ENCODE measurements at places on chromosomes 2 and 18.

DNA sequence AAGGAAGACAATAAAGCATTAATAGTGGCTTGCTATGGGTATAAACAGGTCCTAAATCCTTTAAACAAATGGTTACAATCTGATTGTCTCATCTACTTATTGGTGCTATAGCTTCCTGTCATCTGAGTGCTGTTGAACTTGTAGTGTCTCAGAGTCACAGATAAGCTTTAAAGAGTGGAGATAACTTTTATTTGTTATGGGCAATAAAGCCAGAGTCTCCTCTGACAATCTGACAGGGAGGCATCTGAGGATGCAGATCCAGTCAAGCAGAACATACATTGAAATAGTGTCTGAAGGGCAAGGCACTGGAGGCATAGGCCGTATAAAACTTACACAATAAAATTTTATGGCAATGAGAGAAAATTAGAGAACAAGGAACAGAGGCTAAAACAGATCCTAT lies 1132.4 kb upstream of the CDH2 start:
- no peak for DNase-seq

DNA sequence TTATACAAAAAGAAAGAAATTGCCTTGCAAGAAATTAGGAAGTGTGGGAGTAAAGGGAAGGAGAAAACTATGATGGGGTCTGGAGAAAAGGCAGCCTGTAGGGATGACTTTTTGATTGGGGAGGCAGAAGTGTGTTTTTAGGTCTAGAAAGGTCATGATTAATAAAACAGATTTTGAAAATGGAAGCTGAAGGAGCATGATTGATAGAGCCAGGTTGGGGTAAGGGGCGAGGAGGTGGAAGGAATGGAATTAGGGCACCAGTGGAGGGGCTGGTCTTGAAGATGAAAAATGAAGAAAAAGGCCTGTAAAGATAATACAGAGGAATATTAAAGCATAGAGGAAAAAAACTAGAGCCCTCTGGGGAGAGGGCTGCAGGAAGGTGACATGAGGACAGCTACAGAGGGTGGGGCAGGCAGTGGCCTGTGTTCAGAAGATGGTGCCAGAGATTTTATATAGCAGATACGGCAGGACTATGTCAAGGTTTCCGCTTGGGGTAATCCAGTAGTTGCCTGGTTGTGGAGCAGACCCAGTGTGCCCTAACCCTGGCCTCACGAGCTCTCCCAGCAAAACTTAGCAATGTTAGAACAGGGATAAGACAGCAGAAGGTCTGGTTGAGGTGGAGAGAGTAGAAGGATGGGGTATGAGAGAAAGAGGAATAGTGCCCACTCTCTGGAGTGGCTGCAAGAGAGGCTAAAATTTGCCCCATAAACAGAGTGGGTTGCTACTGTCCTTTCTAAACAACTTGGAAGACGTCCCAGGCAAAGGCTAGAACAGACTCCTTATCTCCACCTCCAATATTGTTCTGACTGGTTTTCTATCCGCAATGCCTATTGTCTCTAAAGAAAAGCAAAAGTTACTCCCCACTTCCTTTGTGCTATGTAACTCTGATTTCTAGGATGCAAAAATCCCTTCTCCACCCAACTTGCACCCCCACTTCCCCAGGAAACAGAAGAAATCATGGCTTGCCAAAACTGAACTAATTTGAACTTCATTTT lies 287.3 kb downstream of the AGPS start:
- no peak for DNase-seq

DNA sequence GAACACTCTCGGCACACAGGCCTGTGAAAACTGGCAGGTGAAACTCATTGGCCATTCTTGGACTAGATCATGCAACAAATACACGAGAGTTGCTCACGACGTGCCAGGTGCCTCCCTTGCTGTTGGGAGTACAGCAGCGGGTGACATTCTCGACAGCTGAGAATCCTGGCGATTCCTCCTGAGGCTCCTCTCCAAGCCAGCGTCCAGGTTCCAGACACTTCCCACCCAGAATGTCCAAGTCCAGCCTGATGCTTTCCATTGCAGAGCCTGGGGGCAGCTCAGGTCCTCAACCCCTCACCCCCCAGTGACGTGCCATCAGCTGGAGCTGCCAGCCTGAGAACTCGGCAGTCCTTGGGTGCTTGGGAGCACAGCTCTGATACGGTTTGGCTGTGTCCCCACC lies 124.2 kb downstream of the PXDN start:
- no peak for DNase-seq

GRCh38 chr2:235611349-235611748 lies 117.5 kb downstream of the AGAP1 start:
- no peak for DNase-seq

DNA sequence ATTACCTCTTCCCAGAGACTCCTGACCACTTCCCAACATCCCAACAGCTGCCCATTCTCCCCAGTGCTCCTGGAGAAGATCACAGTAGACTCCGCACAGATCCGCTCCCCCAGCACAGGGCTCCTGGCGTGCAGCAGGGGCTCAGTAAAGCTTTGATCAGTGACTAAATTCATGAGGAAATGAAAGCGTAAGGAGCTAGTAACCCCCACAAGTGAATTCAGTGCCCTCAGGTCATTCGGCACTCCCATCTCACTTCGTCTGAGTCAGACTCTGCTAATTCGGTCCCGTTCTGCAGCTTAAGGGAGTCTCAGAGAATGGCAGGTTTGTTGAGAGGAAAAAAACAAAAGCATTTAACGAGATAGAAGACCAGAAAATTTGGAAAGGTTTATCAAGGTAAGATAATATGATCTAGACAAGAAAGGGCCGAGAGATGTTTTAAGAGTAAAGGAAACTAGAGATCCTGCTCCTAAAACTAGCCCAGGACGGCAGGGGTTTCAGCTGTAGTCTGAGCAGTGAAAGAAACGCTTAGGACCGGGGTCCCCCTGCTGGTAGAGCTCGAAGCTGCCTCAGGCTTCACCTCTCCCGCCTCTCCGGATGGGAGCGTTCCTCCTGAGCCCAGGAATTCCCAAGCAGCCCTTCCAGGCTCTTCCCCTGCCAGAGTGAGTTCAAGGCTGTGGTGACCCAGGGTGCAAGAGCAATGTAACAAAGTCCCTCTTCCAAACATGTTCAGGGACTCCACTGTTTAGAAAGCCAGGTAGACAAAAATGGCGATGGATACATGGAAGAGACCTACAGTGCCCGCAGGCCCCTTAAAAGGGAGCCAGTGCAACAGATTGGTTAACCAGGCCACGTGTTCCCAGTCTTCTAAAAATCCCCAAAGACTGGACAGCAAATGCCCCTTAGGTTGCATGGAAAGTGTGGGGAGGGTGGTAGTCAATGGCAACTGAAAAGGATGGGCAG lies 127.3 kb downstream of the DNER start:
- DNase-seq: no peak

DNA sequence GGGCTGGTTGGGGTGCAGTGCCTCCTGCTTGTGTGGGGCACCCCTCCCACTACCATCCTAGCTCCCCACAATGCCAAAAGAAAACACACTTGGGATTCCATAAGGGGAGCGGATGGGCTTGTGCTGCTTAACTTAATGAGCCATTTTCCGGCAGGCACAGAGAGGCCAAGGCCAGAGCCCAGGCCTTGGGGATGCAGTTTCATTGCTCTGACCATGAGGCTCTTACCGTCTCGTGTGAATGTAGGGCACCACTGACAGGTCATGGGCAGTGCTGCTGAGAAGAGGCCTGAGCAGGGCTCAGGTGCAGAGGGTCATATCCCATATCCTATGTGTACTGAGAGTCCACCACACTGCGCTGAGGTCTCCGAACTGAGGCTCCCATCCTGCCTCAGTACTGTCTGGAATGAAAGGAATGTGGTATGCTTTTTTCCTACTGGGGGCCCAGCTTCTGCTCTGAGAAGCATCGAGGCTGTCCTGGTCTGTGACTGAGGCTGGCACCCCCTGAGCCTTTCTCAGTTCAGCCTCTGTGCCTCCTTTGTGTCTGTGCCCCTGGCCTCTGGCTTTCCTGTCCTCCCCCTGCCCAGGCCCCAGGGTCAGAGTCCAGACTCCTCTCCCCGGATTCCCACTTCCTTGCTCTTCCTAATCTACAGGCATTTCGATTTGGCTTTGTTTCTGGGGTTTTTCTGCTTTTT lies 45.2 kb upstream of the MAPRE3 start:
- no peak for DNase-seq

DNA sequence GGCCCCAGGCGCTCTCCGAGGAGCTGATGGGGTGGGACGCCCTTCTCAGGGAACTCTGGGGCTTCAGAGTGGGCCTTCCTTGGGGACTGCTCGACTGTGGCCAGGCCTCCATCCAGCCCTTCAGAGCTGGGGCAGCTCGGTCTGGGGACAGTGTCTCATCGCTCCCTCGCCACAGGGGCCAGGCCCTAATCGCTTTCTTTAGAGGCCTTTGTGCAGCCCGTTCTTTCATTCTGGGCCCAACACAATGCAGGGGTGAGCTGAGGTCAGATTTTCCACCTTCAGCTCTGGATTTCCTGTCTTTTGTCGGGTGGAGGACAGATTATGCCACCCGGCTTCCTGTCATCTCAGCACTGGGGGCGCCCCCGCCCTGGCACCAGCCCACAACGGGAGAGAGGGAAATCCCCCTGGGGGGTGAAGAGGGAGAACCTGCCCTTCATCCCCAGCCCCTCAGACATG lies 25.2 kb downstream of the MYCN start:
- peak; percentile 19 for DNase-seq

GRCh38 chr2:184599054-184599871 lies 934 bp downstream of the ZNF804A start:
- no peak for DNase-seq

DNA sequence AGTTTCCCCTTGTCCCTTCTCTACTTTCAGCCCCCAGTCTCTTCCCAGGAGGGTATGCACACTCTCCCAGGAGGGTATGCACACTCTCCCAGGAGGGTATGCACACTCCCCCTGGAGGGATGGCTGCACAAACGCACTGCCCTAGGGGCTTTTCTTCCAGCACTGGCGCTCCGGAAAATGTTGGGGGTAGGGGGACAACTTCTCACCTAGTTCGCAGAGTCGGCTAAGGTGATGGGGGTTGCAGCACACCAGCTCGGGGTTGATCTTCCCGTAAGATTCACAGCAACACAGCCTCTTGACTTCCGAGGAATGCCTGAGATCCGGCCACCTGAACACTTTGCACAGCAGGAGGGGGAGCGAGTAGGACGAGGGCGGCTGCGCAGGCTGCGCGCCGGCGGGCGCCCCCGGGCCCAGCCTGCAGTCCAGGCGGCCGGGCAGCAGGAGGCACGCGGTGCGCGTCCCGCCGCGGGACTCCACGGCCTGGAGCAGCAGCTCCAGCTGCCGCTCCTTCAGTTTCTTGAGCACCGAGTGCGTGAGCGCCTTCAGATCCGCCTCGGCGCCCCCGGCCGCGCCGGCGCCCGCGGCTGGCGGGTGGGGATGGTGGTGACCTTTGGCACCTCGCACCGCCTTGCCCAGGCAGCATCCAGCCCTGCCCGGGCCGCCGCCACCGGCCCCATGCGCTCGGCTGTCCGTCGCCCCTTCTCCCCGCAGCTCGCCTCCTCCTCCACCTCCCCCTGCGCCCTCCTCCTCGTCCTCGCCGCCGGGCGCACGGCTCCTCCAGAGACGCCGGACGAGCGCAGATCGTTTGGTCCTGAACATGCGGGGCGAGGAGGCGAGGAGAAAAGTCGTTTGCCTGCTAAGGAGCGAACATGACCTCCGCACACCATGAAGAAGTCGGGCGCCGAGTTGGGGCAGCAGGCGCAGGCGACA lies 894 bp downstream of the SMAD7 start:
- no peak for DNase-seq

DNA sequence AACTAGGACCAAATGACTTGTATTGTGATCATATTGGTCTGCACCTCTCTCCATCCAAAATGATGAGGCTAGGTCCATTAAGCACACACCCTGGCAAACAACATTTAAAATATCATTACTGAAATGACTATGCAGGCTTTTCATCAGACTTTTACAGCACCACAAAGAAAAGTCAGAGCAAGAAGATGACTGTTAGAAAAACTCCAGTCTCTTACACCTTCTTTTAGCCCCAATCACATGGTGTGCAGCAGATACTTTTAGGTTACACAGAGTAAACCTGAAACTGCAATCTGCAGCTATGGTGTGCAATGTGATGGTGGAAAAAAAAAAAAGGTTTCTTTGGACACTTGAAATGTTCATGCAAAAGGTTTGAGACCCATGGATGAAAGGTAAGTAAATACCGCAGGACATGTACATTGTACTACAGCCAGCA lies 5.4 kb upstream of the POLI start:
- no peak for DNase-seq

- no peak for DNase-seq
Measured at GRCh38 chr2:192215096-192215877, 20.6 kb upstream of the TMEFF2 start.

DNA sequence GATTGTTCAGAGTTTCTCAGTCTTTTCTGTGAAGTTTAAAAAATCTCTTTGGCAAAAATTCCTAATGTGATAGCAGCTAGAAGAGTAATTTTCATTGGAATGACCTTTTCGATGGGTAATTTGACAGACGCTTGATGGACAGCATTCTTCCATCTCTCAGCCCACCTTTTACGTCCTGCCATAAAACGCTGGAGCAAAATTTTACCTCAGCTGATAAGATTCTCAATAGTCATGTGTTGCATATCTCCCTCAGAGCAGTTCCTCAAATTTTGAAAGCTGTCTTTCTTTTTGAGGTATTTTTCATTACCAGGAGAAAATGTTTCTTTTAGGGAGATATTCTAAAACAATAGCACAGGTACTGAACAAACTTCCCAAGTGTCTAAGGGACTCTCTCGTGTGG lies 441.4 kb downstream of the PARD3B start:
- no peak for DNase-seq

DNA sequence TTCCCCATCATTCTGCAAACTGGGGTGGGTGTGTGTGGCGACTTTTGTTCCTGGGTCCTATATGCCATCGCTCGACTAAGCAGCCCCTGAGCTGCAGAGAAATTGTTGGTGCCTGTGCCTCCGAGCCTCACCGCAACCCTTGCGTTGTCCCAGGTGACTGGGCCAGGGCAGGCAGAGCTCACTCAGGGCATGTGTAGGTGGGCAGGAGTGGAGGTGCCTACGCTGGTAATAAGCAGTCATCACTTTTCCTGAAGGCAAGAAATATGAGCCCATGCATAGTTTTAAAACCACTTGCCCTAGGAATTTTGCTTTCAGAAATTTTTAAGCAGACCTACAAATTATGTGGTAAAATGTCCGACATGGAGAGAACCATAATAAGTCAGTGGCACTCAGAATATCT lies 197.8 kb downstream of the SMAD7 start:
- DNase-seq: no peak

GRCh38 chr18:44686156-44686555 lies 5.5 kb downstream of the SETBP1 start:
- no peak for DNase-seq

DNA sequence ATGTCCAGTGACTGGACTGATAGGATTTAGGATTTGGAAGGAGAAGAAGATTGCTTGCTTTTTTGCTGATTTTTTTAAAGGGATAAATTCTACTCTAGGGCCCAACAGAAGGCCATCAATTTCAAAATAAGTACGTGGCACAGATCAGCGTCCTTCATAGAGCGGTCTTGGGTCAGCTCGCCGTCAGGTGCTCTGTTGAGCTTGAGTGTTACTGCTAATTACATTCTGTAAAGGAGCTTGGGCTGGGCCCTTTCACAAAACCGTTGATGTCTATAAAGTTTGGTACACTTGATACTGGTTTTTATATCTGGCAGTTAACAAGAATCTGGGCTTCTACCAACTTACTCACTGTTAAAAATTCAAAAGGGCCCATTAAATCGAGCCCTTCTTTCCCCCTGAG lies 45.4 kb downstream of the ARMC9 start:
- no peak for DNase-seq

- DNase-seq: no peak
Measured at GRCh38 chr2:215272918-215273317, 38.9 kb upstream of the ATIC start.

- DNase-seq: no peak
Measured at GRCh38 chr2:217250013-217250524, 390.2 kb upstream of the TNP1 start.

- DNase-seq: no peak
Measured at GRCh38 chr2:37707393-37707792, 36.0 kb upstream of the CDC42EP3 start.

- no peak for DNase-seq
Measured at GRCh38 chr2:177028296-177028695, 184.3 kb upstream of the HNRNPA3 start.
